Naive thymus-derived CD8-positive, alpha-beta T cell (primary cell): ENCODE measurements at places on chromosomes 2 and 18.

- DNase-seq = no peak
Observed at GRCh38 chr2:44807201-44808025, 134.1 kb upstream of the SIX3 start.

DNA sequence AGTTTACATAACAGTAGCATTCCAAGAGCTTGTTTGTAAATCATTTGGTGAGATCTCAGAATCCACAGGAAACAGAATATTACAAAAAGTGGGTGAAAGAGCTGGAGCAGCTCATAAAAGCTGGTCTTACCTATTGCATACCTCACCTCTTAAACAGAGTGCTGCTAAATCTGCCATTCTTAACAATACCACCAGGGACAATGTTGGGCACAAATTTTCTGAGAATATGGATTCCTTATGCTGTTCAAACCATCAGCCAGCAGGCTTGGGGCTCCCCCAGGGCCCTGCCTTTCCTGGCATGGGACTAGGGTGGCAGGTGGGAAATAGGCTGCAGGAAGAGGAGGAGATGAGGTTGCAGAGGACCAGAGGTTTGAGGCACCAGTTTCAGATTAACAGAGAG, 55.6 kb downstream of the TGFA start:
- no peak for DNase-seq

- DNase-seq = no peak
Observed at GRCh38 chr2:63257473-63257872, 206.8 kb downstream of the OTX1 start.

DNA sequence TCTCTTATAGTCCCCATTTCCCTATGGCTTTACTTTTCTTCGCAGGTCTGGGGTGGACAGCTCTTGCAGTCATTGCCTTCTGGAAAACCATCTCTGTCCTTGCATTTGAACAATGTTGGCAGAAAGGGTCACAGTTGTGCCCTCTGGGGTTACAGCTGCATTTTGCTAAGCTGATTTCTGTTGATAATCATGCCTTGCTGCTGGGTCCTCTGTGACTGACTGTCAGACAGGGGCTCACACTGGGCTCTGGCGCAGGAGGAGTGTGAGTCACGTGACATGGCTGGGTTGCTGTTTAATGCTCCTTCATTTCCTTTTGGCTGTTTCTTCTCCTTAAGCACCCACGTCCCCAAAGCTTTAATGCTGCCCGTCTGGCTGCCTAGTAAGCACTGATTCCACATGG, 196.6 kb upstream of the LHCGR start:
- DNase-seq = no peak

- no peak for DNase-seq
Observed at GRCh38 chr2:141526760-141527159, 604.1 kb downstream of the LRP1B start.

DNA sequence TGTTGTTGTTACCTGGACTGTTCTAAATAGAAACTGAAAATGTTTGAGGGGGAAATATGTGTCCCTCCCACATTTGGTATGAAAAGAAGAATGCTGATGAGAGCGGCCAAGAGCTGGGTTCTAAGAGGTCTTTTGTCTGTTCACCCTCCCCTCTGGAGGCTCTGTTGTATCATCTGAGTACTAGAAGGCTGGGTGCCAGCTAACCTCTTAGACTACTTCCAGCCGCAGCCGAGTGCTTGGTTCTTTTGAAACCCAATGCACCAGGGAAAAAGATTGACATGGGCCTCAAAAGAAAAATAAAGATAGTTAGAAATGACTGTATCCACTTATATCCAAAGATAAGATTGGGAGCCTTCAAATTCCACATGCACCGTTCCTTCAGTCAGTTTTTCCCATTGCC, 255.9 kb downstream of the TXNL1 start:
- no peak for DNase-seq

- no peak for DNase-seq
Observed at GRCh38 chr2:107107351-107107750, 221.4 kb upstream of the ST6GAL2 start.

GRCh38 chr2:63121055-63121834, 70.6 kb downstream of the OTX1 start:
- no peak for DNase-seq

- DNase-seq = no peak
Observed at GRCh38 chr18:71887509-71887908, 656.6 kb downstream of the CBLN2 start.

DNA sequence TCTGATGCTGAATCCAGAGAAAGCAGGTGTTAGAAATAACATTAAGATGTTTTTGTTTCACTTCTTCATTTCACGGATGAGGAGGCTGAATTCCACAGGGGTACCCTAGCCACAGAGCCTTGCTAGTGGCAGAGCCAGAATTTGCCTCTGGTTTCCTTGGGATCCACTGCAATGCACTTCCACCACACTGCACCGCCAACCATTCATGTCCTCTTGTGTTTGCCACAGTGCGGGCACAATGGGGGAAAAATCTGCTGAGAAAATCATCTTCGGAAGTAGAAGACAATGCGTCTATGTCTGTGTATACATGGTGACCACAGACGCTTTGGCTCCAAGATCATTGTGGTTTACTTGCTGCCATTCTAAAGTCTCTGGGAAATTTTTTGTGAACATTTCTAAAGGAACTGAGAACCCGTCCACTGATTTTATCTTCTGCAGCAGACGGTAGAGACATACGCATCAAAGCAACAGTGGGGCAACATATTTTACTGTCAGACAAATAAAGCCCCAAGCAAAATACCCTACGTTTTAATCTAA, 14.9 kb downstream of the ICOS start:
- no peak for DNase-seq

GRCh38 chr2:11598228-11598731, 64.4 kb downstream of the GREB1 start:
- DNase-seq = no peak

DNA sequence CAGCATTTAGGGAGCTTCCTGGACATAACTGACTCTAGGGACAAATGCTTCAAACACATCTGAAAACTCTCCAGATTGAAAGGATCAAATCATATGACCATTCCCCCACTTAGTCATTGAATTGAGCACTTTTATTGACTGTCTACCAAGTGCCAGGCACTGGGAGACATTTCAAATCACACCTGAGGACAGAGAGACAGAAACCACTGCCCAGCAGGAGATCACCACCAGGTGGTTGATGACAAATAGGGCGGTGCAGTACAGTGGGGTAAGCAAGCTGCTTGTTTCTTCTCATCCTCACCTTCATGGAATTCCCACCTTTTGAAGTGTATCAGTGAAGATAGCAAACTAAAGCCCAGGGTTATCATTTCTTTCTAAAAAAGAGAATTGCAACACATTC, 19.0 kb upstream of the CXCR4 start:
- DNase-seq = no peak

DNA sequence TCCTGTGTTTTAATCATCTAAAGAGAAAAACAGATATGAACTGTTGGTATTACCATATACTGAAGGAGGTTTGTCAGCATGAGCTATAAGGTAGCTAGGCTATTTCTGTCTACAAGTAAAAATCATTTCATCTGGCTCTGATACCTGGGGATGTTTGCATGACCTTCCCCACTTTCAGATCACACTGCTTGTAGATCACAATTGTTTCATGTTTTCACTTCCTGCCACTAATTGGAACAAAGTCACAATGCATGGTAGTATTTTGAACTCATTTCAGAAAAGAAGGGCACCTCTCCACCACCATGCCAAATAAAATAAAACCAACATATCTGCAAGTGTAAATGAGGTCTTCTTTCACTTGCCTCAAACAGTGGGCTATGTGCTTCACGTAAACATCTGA, 37.8 kb downstream of the NYAP2 start:
- no peak for DNase-seq

DNA sequence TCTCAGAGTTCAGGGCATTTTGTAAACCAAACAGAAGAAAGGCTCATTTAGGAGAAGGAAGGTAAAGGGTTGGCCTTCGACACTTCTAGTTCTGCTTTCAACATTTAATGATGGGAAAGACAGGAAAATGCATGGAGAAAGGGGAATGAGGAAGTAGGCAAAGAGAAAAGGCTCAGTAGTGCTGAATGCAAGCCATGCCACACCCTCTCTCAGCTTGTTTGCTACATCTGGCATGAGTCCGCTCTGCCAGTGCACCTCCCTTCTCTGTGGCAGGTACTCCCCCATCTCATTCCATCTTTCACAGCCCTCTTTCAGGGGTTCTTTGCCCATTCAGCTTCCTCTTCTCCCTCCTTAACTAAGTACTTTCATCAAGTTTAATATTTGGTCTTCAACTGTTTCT, 120.9 kb upstream of the ITGB6 start:
- no peak for DNase-seq

DNA sequence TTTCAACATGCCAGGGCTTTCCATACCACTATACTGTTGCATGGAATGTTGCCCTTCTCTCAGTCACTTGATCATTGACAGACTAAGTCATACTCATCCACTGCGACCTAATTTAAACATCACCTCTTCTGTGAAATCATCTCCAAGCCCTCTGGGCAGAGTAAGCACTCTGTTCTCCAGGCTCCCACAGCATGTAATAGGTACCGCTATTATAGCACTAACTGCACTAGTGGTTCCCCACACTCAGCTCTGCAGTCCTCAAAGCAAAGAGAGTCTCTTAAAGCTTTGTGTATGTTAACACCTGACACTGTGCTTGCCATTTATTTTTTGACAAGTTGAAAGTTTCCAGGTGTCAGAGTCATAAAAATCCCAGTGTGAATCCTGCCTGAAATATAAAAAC, 947.2 kb downstream of the ERBB4 start:
- no peak for DNase-seq

DNA sequence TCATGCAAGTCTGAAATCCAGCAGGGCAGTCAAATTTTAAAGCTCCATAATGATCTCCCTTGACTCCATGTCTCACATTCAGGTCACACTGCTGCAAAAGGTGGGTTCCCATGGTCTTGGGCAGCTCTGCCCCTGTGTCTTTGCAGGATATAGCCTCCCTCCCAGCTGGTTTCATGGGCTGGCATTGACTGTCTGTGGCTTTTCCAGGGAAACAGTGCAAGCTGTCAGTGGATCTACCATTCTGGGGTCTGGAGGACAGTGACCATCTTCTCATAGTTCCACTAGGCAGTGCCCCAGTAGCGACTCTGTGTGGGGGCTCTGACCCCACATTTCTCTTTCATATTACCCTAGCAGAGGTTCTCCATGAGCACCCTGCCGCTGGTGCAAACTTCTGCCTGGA, 220.6 kb upstream of the COPS8 start:
- DNase-seq = no peak

- no peak for DNase-seq
Observed at GRCh38 chr18:37545461-37546271, 19.9 kb downstream of the CELF4 start.

DNA sequence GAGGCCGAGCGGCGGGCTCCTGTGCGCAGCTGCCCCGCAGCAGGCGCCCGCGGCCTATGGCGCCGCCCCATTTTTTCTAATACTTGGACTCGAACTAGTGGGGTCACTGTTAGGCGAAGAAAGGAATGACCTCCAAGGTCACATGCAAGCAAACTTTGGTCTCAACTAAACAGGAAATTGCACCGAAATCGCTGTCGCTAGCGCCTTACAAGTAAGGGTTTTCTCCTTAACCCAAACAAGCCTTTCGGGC, 339 bp downstream of the ACAA2 start:
- DNase-seq = no peak
